ENCODE measurements at places on chromosomes 12 and 14.

DNA sequence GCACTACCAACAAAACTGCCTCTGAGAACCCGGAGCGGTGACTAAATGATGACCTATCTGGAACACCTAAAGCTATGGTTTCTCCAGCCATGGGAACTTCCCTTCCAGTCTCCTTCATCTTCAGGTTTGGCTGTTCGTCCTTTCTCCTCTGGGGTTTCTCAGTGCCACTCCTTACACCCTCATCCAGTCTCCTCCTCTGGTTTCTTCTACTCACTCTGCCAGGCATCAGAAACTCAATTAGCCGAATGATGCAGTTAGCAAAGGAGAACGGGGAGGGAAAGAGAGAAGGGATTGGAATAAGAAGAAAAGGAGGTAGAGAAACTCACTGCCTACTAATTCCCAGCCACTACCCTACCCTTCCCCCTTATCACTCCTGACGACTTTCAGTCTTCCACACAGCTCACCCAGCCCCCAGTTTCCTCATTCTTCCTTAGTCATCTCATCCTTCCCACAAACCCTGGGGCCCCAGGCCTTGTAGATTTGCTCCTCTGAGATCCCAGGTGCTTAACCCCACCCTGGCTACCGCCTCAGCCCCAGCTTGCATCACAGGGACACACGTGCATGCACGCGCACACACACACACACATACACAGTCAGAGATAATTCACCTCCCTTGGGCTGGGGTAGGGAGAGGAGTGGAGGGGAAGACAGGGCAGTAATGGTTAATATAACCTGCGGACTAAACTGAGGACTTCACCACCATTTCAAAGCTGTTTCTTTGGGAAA lies 13.0 kb downstream of the FGD6 start:
- peak; percentile 80 for DNase-seq

- no peak for DNase-seq
Observed at GRCh38 chr14:52220924-52221811, 46.3 kb upstream of the PTGDR start.

DNA sequence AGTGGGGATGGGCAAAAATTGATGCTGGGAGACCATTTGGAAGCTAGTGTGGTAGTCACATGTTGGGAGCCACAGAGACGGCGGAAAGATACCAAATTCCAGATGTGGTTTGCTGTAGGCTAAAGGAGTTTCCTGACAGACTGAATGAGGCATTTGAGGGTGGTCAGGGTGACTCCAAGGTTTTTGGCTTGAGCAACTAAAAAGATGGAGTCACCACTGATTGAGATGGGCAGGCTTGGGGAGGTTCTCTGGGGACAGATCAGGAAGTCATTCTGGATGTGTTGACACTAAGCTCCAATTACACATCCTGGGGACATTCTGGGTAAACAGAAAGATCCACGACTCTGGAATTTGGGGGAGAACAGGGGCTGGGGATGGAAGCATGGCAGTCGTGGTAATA lies 15.5 kb upstream of the SERPINA9 start:
- DNase-seq, result no peak

DNA sequence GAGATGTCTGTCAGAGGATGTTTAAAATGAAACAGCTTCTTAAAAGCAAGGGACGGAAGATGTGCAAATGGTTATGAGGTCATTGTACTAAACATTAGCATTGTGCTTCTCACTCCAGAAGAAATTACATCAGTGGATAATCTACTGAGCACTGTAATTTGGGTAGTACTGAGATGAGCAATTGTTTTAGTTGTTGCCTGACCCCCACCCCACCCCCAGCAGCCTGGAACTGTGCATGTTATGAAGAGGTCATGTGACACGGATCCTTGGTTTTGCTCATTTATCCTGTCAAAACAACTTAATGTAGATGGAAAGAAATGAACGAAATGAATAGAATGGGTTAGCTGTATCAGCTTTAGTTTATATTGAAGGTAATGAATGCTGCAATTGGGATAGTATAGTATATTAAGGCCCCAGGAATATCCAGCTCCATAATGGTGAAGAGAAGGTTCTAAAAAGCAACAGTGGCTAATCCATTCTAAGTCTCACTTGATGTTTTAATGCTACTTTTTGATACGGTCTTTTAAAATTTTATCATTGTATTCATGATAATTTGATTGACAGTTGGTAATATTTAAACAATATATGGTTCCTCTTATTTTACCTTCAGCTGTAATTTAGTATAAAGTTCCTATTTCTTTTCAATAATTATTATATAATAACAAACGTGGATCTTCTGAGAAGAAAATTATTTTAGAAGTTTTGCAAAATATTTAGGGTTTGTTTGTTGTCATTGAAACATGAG lies 58.5 kb downstream of the WNK1 start:
- DNase-seq, result peak; percentile 10
